Stimulated activated CD8-positive, alpha-beta memory T cell treated with anti-CD3 and anti-CD28 coated beads, Interleukin-15, amount 100 ng/mL, for 4 hours (primary cell): ENCODE measurements at places on chromosomes 2 and 18.

DNA sequence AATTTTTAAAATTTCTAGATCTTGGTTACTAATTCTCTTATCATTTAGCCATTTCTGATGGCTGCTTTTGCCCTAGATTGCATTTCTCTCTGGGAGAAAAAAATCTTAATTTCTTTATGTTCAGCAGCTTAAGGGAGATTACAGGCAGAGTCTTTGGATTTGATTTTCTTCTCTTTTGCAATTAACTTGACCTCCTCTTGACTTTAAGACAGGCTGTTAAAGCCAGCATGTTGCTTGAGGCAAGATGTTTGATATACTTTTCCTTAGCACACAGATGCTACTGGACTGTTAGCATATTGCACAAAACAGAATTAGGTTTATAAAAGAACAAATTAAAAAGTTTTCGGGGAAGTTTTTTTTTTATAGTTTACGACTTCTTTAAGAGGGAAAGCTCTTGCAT, 50.0 kb downstream of the XRCC5 start:
- DNase-seq: no peak

- DNase-seq: no peak
These were observed 571.6 kb downstream of the ARHGAP15 start for GRCh38 chr2:143700865-143701264.

DNA sequence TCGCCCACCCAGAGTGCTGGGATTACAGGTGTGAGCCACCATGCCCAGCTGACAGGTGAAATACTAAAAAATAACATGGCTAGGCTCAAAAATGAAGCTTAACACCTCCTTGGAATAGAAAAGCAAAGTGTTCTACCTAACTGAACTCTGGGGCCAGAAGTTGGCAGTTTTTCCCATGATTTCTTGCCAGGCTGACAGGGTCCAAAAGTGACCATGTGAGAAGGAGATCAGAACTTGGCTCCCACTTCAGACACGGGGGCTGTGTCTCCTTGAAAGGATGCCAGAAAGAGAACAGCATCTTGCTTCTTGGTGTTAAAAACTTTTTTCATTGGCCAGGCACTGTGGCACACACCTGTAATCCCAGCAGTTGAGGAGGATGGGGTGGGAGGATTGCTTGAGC, 47.0 kb downstream of the BMPR2 start:
- DNase-seq: no peak

GRCh38 chr2:96967961-96968360, 18.4 kb downstream of the FAM178B start:
- DNase-seq: no peak

DNA sequence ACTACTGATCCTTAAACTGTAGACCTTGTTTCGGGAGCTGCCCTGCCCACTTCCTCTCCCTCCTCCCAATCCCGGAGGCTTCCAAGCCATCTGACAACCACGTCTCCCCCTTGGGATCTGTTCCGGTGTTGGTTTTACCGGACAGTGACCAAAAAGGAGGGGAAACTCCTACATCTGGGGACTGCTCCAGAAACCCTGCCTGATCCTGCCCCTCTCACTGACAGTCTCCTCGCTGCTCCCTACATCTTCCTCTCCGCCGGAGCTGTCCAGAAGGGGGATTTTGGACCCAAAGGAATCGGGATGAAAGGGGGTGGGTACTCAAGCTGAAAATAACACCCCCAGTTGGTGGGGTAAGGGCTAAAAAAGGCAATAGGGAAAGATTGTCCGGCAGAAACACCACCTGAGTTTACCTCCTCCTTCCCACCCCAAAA, 1.5 kb downstream of the INO80D start:
- no peak for DNase-seq

DNA sequence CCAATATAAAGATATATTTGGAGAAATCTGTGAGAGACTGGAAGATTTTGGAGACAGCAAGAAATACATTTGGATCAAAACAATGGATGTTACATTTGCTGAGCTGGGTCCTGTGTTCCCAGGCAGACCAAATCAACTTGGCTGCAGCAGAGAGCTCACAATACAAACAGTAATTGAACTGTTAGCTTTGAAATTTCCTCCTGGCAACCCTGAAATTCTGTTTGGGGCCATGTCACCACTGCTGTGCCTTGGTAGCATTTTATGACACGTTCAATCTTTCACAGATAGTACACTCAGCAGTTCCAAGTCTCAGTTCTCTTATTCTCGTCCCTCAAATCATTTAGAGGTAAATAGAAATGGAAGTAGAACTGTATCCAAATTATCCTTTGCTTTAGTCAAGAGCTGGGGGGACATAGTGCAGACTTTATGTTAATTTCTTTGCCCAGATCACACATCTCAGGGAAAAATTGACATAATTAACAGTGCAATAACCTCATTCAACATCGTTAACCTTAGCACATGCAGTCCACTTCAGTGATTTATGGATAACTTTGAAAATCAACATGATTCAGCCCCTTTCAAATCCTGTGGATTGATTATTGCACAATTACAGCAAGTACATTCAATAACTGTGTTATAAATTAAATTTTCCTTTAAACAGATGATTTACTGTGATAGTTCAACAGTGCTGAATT, 277.4 kb upstream of the MC4R start:
- DNase-seq: no peak

- DNase-seq: no peak
These were observed 194.5 kb downstream of the LOXHD1 start for GRCh38 chr18:46462523-46462922.

- no peak for DNase-seq
These were observed 33.3 kb upstream of the NRXN1 start for GRCh38 chr2:51065276-51065675.

- no peak for DNase-seq
These were observed 30.3 kb downstream of the WDSUB1 start for GRCh38 chr2:159256159-159256558.

DNA sequence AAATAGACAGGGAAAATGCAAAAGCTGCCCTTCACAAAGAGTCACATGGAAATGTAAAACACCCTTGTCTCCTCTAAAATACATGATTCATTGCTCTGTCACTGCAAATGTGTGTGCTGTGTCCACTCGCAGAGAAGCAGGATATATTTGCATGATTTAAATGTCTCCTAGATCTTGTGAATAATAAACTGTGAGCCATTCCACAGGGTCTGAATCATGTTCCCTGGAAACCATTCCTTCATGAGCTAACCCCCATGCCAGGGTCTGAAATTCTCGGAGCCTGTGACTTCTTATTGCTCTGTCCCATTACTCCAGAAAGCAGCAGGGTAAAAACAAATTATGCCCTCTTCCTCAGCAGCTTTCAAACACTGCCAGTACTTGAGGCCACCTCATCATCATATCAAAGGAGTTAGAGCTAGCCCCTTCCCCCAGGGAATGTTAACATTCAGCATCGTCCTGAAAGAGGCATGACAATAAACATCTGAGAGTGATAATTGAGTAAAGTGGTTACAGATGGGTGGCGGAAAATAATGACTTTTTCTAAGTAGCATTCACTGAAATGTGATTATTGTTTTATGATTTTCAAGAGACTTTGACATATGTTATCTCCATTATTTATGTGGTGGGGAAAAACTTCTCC, 11.7 kb upstream of the CNGA3 start:
- no peak for DNase-seq

DNA sequence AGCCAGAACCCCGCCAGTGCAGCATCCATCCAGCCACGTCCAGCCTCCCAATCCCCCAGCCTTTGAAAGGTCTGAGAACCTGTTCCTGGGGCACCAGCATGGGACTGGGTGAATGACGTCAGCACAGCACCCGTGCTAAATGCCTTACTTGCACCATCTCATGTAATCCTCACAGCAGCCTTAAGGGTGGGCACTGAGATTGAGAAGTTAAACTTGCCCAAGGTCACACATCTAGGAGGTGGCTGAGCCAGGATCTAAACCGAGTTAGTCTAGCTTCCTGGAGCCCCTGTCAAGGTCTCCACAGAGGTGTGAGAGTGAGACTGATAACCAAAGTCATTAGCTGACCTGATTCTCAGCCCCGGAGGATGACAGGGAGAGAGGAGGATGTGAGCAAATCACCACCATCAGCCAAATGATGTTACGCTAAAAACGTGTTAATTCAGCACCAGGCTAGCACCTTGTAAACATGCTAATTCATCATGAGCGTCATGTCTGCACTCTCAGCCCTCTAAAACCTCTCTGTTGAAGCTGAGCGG, 4.6 kb downstream of the CD8A start:
- DNase-seq: no peak

- DNase-seq: no peak
These were observed 26.1 kb downstream of the RAB31 start for GRCh38 chr18:9734189-9734588.

GRCh38 chr2:120445449-120446143, 99.7 kb downstream of the INHBB start:
- no peak for DNase-seq

- DNase-seq: no peak
These were observed 155.9 kb upstream of the CAPN13 start for GRCh38 chr2:30963184-30963583.

GRCh38 chr2:78977661-78978145, 47.8 kb upstream of the REG3G start:
- no peak for DNase-seq

DNA sequence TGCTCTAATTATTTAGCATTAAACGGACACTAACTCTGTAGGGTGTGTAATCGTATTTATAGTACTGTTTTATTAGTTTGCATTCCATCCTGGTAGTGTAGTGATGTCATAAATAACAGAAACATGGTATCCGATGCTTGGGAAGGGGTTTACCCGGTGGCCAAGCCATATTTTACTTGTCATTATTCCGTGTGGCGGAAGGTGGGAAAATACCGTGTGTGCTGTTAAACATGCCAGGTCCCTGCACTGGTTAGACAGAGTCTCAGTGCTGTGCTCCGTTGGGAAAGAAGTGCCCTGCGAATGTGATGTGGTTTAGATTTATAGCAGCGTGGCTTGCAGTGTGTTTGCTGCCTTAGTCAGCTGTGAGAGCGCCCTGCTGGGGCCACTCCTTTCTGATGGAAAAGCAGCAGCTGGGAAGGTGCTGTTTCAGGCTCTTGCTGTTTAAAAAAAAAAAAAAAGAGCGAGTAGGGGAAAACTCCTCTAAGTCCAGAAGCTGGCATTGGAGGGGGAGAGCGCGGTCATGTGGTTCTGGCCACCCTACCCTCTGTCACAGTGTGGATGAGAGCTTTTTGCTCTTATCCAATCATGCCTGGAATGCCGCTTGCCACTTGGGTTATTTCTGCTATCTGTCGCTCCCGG, 211.0 kb downstream of the NEDD4L start:
- DNase-seq: no peak

DNA sequence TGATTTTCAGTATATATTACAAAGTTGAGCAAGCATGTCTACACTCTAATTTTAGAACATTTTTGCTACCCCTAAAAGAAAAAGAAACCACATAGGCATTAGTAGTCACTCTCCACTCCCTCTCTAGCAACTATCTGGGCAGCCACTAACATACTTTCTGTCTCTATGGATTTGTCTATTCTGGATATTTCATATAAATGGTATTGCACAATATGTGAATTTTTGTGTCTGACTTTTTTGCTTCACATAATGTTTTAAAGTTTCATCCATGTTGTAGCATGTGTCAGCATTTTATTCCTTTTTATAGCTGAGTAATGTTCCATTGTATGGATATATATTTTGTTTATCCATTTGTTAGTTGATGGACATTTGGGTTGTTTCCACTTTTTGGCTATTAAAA, 232.5 kb upstream of the CTAGE1 start:
- DNase-seq: no peak

GRCh38 chr2:139652385-139652784, 872.2 kb upstream of the NXPH2 start:
- no peak for DNase-seq

DNA sequence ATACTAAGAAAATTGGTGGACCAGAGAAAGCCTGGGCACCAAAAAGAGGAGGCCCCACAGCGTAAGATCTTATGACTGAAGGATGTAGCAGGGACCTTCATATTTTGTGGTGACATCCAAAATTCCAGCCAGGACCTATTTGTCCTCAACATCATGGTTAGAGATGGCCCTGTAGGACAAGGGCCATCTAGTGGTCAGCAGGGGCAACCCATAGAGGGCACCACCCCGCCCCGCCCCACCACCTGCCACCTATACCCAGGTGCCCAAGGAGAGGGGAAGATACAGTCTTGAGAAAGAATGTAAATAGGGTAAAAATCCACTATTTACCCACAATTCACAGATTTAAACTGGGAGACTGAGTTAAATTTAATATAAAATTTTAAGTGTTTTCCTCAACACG, 59.6 kb upstream of the TMEM163 start:
- DNase-seq: no peak

DNA sequence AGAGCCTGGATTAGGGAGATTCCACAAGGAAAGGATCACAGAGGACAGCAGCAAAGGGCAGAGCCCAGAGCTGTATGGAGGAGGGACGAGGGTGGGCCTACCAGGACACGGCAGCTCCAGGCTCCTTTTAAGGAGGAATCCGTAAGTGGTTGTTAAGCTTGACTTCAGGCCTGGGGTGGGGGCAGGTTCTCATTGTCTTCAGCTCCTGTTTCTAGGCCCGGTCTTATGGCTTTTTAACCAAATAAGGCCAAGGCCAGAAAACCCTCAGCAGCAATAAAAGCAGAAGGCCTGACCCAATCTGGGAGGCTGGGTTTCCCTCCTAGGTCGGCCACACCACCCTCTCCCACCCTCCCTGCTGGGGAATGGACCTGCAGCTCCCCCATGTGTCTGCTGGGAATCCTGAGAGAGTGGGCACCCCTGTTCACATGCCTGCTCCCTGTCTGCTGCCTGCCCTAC, 111.2 kb downstream of the PLB1 start:
- no peak for DNase-seq

DNA sequence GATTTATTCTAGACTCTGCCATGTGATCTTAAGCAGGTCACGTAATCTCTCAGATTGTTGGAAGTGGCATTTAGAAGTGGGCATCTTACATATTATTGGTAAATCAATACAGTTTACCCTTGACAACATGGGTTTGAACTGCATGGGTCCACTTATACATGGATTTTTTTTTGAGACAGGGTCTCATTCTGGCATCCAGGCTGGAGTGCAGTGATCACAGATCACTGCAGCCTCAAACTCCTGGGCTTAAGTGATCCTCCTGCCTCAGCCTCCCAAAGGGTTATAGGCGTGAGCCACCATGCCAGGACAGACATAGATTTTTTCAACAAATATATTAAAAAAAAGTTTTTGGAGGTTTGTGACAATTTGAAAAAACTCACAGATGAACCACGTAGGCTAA, 144.7 kb downstream of the OTX1 start:
- no peak for DNase-seq

DNA sequence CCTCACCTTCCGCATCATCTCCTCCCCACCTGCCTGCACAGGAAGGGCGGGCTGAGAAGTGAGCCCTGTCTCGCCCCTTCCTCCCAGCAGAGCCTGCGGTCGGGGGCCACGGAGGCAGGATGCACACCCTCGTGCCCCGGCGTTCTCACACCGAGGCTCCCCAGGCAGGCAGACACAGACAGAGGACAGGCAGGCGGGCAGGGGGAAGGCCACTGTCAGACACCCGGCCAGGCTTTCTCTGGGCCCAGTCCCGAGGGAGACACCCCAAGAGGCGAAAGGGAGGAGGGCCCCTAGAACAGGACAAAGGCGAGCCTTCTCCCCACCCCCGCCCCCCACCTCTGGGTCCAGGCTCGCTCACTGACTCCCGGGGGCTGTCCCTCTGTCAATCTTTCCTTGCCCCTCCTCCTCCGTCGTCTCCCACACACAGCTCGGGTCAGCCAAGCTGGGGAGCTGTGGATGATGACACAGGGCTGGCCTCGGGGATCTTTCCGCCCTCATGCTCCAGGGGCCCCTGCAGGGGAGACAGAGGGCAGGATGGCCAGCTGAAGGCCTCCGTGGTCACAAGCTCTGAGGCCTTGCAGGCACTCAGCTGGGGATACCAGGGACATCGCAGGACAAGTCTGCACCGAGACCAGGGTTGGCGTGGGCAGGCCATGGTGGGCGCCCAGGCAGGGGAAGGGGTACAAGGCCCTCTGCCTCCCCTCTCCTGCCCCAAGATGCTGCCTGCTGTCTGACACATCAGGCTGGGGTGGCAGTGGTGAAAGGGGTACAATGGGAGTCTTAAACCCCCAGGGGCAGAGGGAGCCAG, 24.9 kb downstream of the BIN1 start:
- peak; percentile 46 for DNase-seq
